Left renal cortex interstitium (tissue), 4 donors: ENCODE measurements at places on chromosomes 6 and 20. TPM values are rescaled to one million over a fixed set of nuclear protein-coding genes. Genes with fewer than 3 reads are reported as not detected.

ZNF334 gene
- 25.3 TPM for polyA plus RNA-seq

PXDC1 gene
- polyA plus RNA-seq: 25.5 TPM

COL9A1 gene
- 47.6 TPM for polyA plus RNA-seq

PHACTR3 gene
- polyA plus RNA-seq: 13.7 TPM

HS3ST5 gene
- polyA plus RNA-seq: 0.65 TPM

SLC17A1 gene
- polyA plus RNA-seq: 34.5 TPM

DNAH8 gene
- polyA plus RNA-seq: 0.41 TPM

CCN2 gene
- 285 TPM for polyA plus RNA-seq

KCNK16 gene
- polyA plus RNA-seq: not detected

POM121L2 gene
- polyA plus RNA-seq: not detected

TREM2 gene
- 0.28 TPM for polyA plus RNA-seq

CFAP206 gene
- 3.2 TPM for polyA plus RNA-seq

PTCRA gene
- 0.47 TPM for polyA plus RNA-seq

LIME1 gene
- polyA plus RNA-seq: 12.4 TPM

KIF3B gene
- 42.7 TPM for polyA plus RNA-seq

MMS22L gene
- polyA plus RNA-seq: 12.0 TPM

SNAI1 gene
- 18.5 TPM for polyA plus RNA-seq

NHSL1 gene
- polyA plus RNA-seq: 10.0 TPM

PLTP gene
- polyA plus RNA-seq: 122 TPM

CDSN gene
- polyA plus RNA-seq: not detected

CDYL gene
- 27.3 TPM for polyA plus RNA-seq

ZC2HC1B gene
- polyA plus RNA-seq: not detected

CRISP2 gene
- 0.16 TPM for polyA plus RNA-seq
